ENCODE measurements at places on chromosomes 2 and 18.

DNA sequence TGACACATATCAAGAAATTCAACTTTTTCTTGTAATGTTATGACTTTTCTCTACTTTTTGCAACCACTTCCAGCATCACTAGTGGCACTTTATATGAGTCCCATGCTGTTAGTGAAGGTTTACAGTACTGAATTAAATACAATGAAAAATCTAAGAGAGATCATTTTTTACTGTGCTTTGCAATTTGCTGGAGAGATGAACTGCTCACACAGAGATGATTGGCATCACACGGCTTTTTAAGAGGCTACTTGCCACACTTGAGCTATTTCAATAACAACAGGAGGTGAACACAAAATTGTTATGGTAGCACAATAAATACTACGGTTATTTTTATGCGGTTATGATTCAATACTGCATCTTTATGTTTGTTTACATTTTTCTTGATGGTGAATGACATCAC lies 88.9 kb downstream of the DAW1 start:
- DNase-seq = no peak

- DNase-seq = no peak
Observed at GRCh38 chr2:227921648-227922047, 50.2 kb downstream of the DAW1 start.

- DNase-seq = no peak
Observed at GRCh38 chr2:229852565-229852964, 69.2 kb downstream of the TRIP12 start.

GRCh38 chr2:120436460-120436739 lies 90.5 kb downstream of the INHBB start:
- no peak for DNase-seq

GRCh38 chr2:233553366-233553765 lies 13.2 kb downstream of the USP40 start:
- DNase-seq = no peak
